ENCODE measurements at places on chromosomes 1 and 21.
A peak's percentile ranks its signal among the peaks of the same experiment; 100 is the strongest.

DNA sequence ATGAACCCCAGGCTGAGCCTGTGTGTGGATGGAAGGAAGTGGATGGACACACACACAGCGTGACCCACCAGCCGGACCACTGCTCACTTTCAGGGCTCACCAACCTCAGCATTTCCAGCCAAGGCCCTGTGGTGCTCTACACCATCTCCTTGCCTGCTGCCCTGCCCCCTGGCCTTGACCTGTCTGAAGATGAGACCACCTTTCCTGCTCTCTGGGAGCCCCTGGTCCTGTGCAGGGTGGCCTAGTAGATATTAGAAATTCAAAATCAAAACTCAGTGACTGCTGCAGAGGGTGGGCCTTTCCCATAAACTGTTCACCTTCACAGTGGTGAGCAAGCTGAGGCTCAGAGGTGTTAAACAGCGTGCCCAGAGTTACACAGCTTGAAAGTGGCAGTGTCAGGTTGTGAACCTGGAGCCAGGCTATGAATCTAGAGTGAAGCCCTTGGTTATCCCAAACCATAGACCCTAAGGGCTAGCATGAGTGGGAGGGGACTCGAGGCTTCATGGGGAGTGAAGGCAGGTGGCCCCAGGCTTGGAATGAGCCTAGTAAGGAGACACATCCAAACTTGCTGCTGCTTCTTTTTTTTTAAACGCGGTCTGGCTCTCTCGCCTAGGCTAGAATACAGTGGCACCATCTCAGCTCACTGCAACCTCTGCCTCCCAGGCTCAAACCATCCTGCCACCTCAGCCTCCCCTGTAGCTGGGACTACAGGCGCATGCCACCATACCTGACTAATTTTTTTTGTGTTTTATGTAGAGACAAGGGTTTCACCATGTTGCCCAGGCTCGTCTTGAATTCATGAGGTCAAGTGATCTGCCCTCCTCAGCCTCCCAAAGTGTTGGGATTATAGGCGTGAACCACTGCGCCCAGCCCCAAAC lies 41.5 kb downstream of the MAN1C1 start:
- DNase-seq: no peak

DNA sequence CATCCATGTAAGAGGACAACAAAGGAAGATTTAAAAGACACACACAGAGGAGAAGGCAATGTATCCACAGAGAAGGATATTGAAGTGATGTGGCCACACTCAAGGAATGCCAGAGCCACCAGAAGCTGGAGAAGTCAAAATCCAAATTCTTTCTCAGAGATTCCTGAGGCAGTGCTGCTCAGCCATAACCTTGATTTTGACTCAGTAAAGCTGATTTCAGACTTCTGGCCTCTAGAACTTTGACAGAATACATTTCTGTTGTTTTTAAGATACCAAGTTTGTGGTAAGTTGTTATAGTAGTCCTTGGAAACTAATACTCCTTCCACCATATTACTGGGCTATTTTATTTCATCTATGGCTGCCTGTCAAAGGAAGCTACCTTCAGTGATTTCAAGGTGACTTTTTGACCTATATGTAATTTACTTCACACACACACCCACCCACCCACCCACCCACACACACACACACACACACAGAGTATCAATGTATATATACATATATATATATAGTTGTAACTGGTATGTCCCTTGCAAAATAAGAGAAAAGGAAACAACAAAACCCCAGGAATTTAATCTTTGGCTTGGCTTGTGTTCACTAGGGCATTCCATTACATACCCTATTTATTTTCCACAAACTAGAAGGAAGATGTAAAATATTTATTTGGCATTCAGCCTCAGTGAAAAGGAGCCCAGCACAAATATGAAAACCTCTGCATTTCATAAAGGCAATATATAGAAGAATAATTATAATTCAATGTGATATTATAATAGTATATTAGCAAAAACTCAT lies 142.1 kb upstream of the PTGFR start:
- DNase-seq: no peak

- DNase-seq: peak; percentile 18
Measured at GRCh38 chr1:193417945-193418744, 231.7 kb upstream of the B3GALT2 start.

DNA sequence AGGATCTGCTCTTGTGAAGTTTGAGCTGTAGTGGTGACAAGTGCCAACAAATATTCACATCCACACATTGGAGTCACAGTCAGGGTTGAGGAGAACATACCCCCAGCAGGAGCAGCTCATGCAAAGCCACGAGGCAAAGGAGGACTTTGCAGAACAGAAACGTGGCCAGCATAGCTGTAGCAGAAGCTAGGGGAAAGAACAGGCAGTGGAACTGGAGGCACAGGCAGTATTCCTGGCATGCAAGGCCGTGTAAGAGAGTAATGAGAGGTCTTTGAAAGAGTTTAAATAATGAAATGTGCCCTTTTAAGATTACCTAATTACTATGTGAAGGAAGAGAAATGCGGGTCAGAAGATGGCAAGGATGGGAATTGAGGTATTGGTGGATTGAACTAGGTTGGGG lies 40.9 kb upstream of the IKBKE start:
- DNase-seq: no peak

DNA sequence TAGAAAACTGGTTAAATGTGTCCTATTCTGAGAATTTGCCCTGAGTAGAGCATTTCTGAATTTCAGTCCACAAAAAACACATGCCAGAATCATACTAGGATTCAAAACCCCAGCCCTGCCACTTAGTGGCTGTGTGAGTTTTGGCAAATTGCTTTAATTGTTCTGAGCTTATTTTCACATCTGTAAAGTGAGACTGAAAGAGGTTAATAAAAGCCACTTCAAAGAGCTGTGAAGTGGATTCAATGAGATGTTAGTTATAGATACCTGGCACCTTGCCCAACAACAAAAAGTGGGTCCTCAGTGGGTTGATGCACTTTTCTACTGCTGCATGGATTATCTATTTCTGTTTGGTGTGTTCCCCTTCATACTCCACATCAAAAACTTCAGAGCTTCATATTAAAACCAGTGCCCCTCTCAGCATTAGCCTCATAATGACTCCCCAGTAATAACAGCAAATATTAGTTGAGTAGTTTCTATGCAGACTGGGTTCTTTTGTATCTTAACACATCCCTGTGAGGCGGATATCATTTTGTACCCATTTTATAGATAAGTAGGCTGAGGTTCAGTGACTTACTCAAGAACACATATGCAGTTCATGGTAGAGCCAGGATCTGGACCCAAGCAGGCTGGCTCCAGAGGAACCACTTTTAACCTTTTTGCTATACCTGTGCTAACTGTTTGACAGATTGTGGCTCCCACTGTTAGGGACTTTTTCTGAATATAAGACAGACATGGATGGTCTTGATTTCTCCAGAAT lies 14.2 kb upstream of the ADORA3 start:
- DNase-seq: no peak

GRCh38 chr1:184210031-184210430 lies 158.5 kb downstream of the TSEN15 start:
- peak; percentile 58 for DNase-seq

DNA sequence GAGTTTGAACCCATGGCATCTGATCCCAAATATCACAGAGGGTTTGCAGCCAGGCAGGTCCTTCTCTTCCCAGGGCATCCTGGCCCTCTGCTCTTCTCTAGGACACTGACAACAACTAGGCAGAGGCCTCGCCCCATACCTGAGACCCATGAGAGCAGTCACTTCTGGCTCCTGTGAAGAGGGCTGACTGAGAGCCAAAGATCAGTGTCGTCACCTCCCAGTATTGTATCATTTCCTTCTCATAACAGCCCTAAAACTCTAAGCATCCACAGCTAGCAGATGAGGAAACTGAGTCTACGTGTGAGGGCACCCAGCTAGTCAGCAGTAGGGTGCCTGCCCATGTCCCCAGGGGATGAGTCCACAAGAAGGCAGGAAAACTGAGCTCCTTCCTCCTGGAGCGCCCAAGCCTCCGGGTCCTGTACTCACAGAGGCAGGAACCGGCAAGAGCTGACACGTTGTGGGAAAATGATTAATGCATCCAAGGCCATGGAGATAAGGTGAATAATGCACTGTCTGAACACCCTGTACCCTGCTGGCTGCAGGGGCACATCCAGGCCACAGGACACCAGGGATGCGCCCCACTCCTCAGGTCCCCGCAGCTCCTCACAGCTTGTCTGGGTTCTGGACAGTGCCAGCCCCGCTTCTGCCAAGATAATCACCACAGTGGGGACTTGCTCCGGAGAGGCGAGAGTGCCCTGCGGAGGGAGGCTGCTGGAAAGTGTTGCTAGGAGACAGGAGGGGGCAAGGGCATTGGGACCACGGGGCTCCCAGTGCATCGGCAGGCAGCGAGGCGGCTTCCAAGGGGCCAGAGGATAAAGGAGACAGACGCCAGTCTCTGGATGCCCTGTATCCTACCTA lies 340.0 kb downstream of the NPHP4 start:
- no peak for DNase-seq

DNA sequence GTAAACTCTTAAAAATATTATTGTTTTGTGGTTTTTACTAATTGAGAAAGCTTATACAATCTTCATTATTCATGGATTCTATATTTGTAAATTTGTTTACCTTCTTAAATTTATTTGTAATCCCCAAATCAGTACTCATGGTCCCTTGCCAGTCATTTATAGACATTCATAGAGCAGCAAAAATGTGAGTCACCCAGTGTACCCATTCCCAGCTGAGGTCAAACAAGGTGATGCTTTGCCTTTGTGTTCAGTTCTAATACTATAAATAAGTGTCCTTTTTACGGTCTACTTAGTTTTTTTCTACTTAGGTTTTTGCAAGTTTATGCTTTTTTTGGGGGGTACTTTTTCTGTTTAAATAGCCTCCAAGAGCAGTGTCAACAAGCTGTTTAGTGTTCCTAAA lies 36.1 kb downstream of the SORT1 start:
- DNase-seq: peak; percentile 14

- DNase-seq: no peak
Measured at GRCh38 chr1:236465231-236465958, 58.4 kb upstream of the LGALS8 start.

GRCh38 chr21:27300770-27301169 lies 333.9 kb upstream of the ADAMTS5 start:
- peak; percentile 15 for DNase-seq

DNA sequence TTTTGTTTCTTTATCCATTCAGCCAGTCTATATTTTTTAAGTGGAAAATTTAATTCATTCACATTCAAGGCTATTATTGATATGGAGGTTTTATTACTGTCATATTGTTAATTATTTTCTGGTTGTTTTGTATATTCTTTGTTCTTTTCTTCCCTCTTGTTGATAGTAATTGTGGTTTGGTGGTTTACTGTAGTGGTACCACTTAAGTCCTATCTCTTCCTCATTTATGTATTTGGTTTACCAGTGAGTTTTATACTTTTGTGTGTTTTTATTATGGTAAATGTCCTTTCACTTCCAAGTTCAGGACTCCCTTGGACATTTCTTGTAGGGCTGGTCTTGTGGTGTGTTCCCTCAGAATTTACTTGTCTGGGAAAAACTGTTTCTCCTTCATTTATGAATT lies 28.1 kb upstream of the PM20D1 start:
- DNase-seq: no peak

DNA sequence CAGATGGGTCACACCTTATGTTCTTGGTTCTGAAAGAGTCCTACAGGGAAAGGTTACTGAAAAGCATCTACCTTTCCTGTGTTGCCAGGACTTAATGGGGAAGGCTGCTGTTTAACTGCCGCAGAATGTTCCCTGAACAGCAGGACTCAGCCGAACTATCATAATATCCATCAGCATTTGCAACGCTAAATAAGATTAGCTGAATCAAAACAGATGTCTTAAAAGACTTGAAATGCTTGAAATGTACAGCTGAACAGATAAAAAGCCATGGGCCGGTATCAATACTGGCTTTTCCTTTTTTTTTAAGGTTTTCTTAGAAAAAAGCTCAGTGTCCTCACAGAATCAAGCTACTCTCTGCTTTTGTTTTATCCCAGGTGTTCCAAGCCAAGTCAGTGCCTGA lies 19.7 kb upstream of the ATP13A2 start:
- no peak for DNase-seq

GRCh38 chr1:94925561-94926125 lies 1.3 kb downstream of the CNN3 start:
- DNase-seq: peak; percentile 82

DNA sequence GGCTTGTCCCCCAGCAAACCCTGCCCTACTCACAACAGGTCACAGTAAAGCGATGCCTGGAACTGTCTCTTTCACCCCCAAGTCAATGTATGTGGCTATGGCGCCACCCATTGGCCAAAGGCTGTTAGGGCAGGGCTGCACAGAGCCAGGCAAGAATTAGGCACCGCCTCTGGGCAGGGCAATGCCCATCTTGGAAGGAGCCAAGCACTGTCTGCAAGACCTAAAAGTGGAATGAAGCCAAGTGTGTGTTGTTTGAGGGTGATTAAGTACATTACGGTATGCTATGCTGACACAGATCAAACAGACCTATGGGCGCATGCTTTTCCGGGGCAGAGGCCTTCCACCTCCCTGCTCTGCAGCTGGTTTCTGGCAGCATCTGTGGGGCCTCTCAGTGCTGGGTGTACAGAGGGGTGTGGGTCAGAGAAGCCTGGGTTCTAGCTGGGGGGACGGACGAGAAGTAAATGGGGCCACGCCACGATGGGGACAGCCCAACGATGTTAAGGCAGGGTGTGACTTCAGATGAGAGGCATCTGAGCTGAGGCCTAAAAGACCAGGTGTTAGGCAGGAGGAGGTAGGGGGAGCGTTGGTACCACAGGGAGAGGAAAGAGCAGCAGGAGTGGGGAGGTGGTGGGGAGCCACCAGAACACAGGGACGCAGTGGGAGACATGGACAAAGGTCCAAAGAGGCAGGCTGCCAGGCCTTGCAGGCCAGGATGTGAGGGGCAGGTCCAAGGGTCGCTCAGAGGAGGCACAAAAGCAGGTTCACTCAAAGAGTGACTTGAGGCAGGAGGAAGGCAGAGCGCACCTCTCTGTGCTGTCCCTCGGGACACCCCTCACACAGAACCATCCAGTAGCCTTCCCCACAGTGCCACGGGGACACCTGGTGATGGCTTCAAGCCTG lies 49.8 kb downstream of the ACOT7 start:
- DNase-seq: peak; percentile 93

GRCh38 chr1:210272666-210273065 lies 40.1 kb downstream of the SERTAD4 start:
- DNase-seq: peak; percentile 60

- no peak for DNase-seq
Measured at GRCh38 chr1:14737561-14738094, 139.1 kb downstream of the KAZN start.

- no peak for DNase-seq
Measured at GRCh38 chr1:200296091-200296661, 113.7 kb downstream of the ZNF281 start.
